ENCODE measurements at places on chromosomes 12 and 14.
A peak's percentile ranks its signal among the peaks of the same experiment; 100 is the strongest.

DNA sequence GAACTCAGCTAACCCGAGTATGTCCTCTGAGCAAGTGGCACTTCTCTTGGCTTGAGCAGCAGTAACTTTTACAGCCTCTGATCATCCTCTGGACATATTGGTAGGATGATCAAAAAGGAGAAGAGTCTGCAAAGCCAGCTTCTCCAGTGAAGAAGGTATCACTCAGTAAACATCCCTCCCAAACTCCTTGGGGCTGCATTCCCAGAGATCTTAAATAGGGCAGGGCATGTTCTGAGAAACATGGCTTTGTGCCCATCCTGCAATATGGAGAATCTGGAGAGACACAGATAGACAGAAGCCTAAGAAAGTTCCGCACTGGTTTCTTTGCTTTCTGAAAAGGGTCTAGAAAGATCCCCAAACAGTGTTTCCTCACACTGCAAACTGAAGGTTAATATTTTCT is 65.4 kb downstream of the RBM19 start:
- H3K27ac ChIP-seq, result no peak overlapping the region
- no peaks in the 10 kb centered on the region for H3K27me3 ChIP-seq
- no peak for DNase-seq
- no peaks in the 10 kb centered on the region for H3K4me1 ChIP-seq
- no peak overlapping the region for H3K4me3 ChIP-seq

GRCh38 chr14:20794644-20795369 is 7.8 kb downstream of the RNASE1 start:
- H3K36me3 ChIP-seq, result no peaks in the 10 kb centered on the region
- no peak for DNase-seq
- H3K27me3 ChIP-seq, result no peaks in the 10 kb centered on the region
- H3K27ac ChIP-seq, result no peak overlapping the region

GRCh38 chr14:47277703-47278102 is 397.7 kb downstream of the MDGA2 start:
- no peaks in the 10 kb centered on the region for H3K4me1 ChIP-seq
- H3K27me3 ChIP-seq, result no peaks in the 10 kb centered on the region
- H3K4me3 ChIP-seq, result no peak overlapping the region
- H3K27ac ChIP-seq, result no peak overlapping the region
- no peak for DNase-seq

- no peaks in the 10 kb centered on the region for H3K36me3 ChIP-seq
- H3K4me3 ChIP-seq, result no peak overlapping the region
- no peak for DNase-seq
- no peaks in the 10 kb centered on the region for H3K27me3 ChIP-seq
- no peak overlapping the region for H3K27ac ChIP-seq
Measured at GRCh38 chr14:55838529-55839052, 258.6 kb downstream of the KTN1 start.

DNA sequence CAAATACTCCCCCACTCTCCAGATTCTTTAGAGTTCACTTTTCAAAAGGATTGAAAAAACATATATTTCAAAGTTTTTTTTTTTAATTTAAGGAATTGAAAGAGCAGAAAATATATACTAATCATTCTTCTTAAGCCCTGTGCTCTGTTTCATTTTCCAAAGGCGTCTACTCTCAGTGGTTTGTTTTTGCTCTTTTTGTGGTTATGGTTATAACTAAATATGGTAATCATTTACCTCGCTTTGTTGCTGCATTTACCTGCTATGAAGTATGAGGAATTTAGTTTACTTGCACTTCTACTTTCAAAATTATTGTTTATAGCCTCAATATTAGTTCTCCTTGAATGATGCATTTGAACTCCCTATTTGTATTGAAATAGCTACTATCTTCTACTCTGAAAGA is 55.9 kb upstream of the LRRK2 start:
- H3K27me3 ChIP-seq, result peaks cover 5% of the 10 kb centered on the region
- H3K4me1 ChIP-seq, result peaks cover 18% of the 10 kb centered on the region
- no peaks in the 10 kb centered on the region for H3K36me3 ChIP-seq
- no peak overlapping the region for H3K27ac ChIP-seq
- DNase-seq, result no peak

GRCh38 chr14:100778951-100779690 is 46.8 kb upstream of the MEG3 start:
- H3K4me3 ChIP-seq, result no peak overlapping the region
- H3K36me3 ChIP-seq, result no peaks in the 10 kb centered on the region
- no peaks in the 10 kb centered on the region for H3K4me1 ChIP-seq
- H3K27ac ChIP-seq, result no peak overlapping the region
- DNase-seq, result no peak

GRCh38 chr14:101155575-101155974 is 252.1 kb upstream of the RTL1 start:
- H3K36me3 ChIP-seq, result no peaks in the 10 kb centered on the region
- H3K27ac ChIP-seq, result no peak overlapping the region
- DNase-seq, result no peak
- H3K27me3 ChIP-seq, result peaks cover 13% of the 10 kb centered on the region

DNA sequence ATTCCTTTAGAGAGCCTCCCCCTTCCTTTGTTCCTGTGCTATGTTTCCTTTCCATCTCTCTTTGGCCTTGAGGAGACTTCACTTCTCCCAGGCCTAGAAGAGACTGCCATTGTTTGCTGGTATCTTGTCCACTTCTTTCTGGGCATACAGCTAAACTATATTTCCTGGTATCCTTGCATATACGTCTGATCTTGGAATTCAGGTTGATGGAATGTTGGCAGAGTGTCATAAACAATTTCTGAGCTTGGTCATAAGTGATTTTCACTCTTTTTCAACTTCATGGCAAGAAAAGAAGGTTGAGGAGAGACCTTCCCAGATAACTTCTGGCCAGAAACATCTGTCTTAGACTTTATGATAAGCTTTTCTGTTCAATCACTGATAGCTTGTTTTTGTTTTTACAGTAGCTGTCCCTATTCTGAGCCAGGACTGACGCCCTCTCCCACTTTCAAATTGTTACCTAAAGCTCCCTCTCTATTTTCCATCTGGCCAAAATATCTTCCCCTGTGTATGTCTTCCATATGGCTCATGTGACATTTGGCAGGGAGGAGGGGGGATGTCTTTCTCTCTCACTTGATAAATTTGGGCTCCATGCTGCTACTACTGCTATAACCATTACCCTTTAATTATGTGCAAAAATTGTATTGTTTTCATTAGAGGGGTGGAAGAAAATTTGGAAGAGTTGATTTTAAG is 457.0 kb downstream of the ADAMTS20 start:
- no peak overlapping the region for H3K4me3 ChIP-seq
- H3K27ac ChIP-seq, result no peak overlapping the region
- no peaks in the 10 kb centered on the region for H3K4me1 ChIP-seq
- DNase-seq, result no peak

DNA sequence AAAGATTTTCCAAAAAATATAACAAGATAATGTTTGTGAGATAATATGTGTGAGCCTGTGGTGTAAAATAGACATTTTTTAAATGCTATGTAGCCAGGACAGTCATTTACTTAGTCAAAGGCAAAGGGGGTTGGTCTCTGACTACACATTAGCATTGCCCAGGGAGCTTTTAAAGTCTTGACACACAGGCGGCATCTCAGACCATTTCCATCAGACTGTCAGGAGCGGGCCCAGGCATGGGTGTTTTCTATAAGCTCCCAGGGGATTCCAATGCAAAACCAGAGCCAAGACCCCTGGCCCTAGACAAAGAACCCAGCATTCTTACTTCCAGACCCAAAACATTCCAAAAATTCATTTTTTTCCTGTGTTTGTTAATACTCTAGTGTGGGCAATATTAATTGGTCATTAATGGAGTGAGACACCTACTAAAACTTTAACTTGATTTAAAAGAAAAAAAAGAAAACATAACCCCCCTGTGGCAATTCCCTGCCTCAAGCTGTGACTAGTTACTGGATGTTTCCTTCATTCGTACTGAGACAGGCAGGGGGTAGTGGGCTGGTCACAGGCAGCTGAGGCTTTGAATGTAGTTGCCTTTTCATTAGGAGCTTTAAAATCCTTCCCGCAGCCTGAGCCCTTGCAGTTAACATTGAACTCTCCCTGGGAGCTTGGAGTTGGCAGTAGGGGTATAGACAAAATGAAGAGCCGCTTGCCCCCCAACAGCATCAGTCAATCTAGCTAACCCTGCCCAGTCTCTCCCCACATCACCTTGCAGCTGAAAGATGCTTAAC is 103.7 kb downstream of the CMKLR1 start:
- H3K27ac ChIP-seq, result no peak overlapping the region
- H3K4me1 ChIP-seq, result peaks cover 2% of the 10 kb centered on the region
- H3K36me3 ChIP-seq, result no peaks in the 10 kb centered on the region
- DNase-seq, result no peak
- H3K27me3 ChIP-seq, result peaks cover 21% of the 10 kb centered on the region
- H3K4me3 ChIP-seq, result no peak overlapping the region

DNA sequence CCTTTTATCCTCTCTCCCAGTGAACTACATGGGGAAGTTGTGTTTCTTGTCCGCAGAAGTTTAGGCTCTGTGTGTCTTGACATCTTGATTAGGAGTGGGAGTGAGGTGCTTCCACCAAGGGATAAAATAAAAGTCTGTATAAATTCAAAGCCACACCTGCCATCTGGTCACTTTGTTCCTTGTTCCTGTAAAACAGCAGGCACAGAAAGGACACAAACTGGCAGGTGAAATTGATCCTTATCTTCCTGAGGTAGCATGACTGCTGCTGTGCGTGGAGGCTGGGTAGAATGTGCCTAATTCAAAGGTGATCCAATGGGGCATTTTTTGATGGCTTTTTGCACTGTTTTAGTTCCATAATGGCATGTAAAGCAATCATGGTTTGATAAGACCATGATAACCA is 104.3 kb upstream of the KITLG start:
- no peaks in the 10 kb centered on the region for H3K27me3 ChIP-seq
- no peaks in the 10 kb centered on the region for H3K4me1 ChIP-seq
- H3K27ac ChIP-seq, result no peak overlapping the region
- no peak for DNase-seq

- DNase-seq, result no peak
- H3K4me1 ChIP-seq, result no peaks in the 10 kb centered on the region
- H3K36me3 ChIP-seq, result no peaks in the 10 kb centered on the region
- no peak overlapping the region for H3K4me3 ChIP-seq
- no peaks in the 10 kb centered on the region for H3K27me3 ChIP-seq
- H3K27ac ChIP-seq, result no peak overlapping the region
Measured at GRCh38 chr14:82889701-82890100, 1356.0 kb upstream of the SEL1L start.

GRCh38 chr12:6946033-6946919 is 2.5 kb downstream of the C12orf57 start:
- H3K36me3 ChIP-seq, result peaks cover 17% of the 10 kb centered on the region
- peak overlapping the region; percentile 97 for H3K27ac ChIP-seq
- peak; percentile 73 for DNase-seq
- H3K4me1 ChIP-seq, result peaks cover 82% of the 10 kb centered on the region
